ENCODE measurements at places on chromosomes 5 and 9.

GRCh38 chr9:89623925-89624420 lies 19.2 kb downstream of the GADD45G start:
- no peak for DNase-seq

GRCh38 chr5:109003928-109004327 lies 256.2 kb downstream of the FER start:
- no peak for DNase-seq

- peak; percentile 68 for DNase-seq
Observed at GRCh38 chr9:13268469-13268868, 11.0 kb downstream of the MPDZ start.

DNA sequence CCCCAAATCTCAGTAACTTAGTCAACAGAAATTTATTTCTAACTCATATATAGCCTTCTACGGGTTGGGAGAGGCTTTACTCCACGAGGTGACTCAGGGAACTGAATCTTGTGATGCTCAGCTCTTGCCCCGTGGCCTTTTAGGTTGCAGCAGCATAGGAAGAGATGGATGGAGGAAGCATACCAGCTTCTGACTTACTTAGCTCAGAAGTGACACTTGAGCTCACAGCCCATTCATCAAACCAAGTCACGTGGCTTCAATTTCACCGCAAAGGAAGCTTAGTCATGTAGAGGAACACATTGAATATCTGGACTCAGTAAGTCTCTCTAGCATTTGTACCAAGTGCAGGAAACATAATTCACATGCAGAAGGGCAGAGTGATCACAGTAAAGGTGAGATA lies 124.1 kb upstream of the KCNN2 start:
- peak; percentile 1 for DNase-seq

DNA sequence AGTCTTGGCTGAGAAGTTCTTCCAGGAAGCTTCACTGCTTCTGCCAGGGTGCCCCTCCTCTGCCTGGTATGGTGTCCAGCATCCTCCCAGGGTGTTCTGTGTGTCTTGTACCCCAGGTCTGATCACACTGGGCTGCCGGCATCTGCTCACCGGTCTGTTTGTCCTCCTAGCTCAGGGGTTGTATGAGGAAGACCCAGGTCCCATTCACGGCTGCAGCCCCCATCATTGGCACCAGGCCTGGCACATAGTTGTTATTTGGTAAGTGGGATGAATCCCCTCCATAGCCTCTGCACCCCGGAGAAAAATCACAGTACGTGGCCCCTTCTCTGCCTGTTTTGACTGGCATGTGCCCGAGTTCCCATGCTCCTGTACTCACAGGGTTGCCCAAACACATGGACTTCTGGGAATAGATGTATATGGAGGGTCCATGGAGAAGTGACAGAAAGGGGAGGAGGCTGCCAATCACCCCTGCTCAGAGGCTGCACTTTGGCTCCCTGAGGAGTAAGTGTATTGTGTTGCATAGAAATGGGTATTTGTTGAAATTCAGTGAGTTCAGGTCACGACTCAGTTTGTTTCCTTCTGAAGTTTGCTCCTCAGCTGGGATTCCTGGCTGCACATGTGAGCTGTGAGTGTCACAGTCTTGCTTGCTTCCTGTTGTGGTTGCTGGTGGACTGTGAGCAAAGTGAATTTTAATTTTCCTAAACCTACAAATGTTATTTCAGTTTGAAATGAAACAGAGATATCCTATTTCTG lies 96.2 kb downstream of the HSPA4 start:
- DNase-seq: no peak

DNA sequence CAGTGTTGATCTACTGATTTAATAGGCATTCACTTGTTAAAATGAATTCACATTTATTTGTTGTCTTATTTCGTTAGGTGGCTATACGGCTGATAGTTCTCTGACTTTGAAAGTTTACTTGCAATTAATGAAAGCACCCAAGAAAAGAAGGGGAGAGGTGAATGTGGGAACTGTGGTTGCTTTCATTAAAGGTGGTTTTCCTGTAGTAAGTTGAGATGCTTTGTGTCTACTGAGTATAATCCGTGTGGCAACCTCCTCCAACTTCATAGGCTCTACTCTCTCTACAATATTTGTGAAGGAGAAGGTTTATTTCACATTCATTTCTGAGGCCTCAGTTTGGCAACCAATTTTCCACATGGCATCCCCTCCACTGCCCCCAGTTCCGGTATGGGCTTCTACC lies 12.8 kb upstream of the MACIR start:
- DNase-seq: no peak

- no peak for DNase-seq
Observed at GRCh38 chr9:117278471-117279035, 136.3 kb downstream of the ASTN2 start.

GRCh38 chr5:77305956-77306355 lies 95.5 kb downstream of the PDE8B start:
- DNase-seq: no peak

All from cardiac fibroblast (primary cell).